ENCODE measurements at places on chromosomes 16 and 17. TPM values are rescaled to one million over a fixed set of nuclear protein-coding genes. Genes with fewer than 3 reads are reported as not detected.

GRCh38 chr16:58492735-58493134 lies 7.2 kb upstream of the NDRG4 start:
- no peak for DNase-seq

GRCh38 chr17:2390199-2390836 lies 10.5 kb downstream of the MNT start:
- no peak for DNase-seq

DNA sequence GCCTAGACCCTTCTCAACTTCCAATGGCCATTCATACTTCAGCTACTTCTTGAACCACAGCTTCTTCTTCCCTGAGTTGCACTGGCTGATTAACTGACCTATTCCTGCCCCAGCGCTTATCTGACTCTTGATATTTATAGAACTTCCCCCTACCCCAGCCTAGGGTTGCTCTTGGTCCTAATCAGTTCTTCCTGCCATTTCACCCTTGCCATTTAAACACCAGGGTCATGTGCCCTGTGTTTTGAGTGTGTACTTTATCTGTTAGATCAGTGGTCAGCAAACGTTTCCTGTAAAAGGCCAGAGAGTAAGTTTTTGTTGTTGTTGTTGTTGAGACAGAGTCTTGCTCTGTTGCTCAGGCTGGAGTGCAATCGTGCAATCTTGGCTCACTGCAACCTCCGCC lies 82.4 kb upstream of the COX10 start:
- DNase-seq: no peak

DNA sequence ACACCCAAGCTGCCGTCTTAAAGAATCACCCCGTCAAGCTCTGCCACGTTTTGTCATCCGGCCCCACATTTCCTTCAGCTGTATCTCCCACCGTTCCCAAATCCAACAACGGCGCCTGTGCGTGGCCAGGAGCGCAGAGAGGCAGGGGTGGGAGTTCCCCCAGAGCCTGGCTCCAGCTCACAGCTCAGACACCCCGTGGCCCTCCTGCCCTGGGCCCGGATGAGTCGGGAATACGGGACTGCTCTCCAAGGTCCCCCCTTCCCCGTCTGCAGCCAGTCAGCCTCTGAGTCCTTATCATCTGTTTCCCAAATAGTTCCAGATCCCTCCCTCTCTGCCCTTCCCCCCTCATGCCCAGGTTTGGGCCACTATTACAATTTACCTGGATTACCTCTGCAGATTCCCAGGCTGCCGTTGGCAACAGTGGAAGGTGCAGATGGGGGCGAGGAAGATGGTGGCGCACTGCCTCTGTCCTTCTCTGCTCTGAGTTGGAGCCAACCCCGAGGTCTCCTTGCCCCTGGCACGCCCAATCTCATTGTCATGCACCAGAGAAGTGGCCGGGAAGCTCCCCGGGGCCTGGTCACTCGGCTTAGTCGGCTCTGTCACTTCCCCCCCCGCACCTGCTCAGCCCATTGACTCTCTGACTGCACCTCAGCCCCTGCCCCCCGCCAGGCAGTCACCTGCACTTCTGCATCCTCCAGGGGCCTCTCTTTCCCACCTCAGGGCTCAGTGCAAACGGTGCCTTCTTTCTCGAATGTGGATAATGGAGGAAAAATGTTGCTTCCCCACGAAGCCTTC lies 18.3 kb upstream of the RPTOR start:
- DNase-seq: no peak

- DNase-seq: no peak
Measured at GRCh38 chr16:71430744-71431143, 11.1 kb downstream of the TLE7 start.

Gene OR1F1
- total RNA-seq: not detected

GRCh38 chr16:22813223-22813947 lies 577 bp upstream of the HS3ST2 start:
- DNase-seq: no peak

GRCh38 chr17:75091855-75092327 lies 4.1 kb downstream of the SLC16A5 start:
- no peak for DNase-seq

DNA sequence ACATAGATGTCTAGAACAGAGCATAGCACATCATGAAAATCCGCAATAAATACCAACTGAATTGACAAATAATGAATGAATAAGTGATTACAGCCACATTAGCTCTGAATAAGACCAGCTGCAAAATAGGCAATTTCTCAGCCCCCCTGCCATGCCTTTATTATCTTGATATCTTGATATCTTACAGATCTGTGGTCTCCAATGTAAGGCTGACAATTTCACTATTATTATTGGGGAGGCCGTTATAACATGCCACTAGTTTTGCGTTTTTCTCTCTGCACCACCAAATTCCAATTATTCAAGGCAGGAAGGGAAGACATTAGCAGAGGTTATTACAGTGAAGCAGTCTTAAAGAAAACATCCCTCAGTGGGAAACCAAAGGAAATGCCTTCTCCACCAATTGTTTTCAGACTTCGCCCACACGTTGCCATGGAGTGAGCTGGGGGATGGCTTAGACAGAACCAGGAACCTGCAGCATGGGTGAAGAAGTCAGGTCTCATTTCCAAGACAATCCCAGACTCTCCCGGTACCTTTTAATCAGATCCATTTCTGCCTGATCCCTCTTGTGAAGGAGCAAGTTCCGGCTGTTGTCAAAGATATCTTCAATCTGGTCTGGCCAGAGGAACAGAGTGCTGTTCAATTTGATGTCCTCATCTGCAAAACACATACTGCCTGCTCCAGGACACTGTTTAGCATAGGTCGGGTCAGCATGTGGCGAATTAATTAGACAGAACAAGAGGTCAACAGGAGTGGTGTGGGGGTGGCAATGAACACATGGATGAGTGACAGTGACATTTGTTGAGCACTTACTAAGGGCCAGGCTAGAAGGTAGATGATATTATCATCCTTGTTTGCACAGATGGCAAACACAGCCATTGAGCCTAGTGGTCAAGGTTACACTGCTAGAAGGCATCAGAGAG lies 46.4 kb downstream of the DNAH3 start:
- DNase-seq: no peak

DNA sequence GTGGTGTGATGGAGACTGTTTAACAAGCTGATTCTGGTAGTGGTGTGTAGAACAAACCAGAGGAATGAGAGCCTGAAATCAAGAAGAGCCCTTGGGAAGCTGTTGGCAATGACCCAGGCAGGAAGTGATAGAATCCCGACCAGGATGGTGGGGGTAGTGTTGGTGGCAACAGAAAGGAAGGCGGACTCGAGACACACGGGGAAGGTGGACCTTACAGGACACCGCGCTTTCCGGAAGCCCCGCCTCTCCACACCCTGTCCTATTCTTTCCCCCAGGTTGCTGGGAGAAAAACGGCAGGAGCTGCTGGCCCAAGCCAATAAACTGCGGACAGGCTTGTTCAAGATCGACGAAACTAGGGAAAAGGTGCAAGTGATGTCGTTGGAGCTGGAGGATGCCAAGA lies 30.0 kb upstream of the KDM6B start:
- no peak for DNase-seq

- DNase-seq: no peak
Measured at GRCh38 chr16:30077656-30078055, 1.9 kb downstream of the PPP4C start.

Gene CLDN9
- total RNA-seq: 0.32 TPM

GRCh38 chr17:53819956-53820355 lies 2.8 kb upstream of the KIF2B start:
- no peak for DNase-seq

Gene OR4D1
- not detected for total RNA-seq

Gene CLEC19A
- total RNA-seq: not detected

DNA sequence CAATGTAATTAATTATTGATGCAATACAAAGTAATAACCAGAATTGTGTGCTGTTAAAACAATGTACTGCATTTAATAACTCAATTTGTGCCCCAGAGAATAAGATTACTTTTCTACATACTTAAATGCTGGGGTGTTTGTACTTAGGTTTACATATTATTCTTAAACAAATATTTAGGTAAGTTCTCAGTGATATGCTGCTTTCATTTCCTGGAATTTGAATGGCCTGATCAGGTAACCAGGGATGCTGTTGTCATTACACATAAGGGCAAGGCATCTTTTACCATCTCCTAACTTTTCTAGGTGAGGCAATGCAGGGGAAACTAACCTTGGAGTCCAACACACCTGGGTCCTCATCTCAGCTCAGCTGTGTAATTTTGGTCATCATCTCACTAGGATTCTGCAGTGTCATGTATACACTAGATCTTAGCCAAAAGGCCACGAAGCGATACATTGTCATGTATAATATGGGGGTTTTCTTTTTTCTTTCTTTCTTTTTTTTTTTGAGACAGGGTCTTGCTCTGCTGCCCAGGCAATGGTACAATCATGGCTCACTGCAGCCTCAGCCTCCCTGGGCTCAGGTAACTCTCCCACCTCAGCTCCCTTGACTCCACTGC lies 45.2 kb downstream of the MYO1D start:
- no peak for DNase-seq

DNA sequence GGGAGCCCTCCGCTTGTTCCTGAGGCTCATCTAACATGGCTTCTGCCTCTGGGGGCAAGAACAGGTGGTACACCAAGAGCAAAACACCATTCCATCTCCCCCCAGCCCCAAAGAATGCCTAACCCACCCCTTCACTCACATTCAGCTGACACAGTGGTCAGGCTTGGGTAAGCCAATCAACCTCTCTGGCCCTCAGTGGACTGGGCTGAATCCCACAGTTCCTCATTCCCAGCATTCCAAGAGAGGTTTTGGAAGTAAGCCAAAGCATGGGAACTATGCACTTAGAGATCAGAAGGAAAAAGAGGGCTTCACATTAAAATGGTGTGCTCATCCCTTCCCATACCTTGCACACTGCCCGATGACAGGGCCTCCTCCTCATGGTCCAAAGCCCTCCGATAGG lies 7.8 kb downstream of the PIGS start:
- no peak for DNase-seq

Gene ABCA8
- total RNA-seq: 60.3 TPM

Measured in Right ventricle myocardium inferior (tissue), 1 donor.